MV-4-11 (cell line): ENCODE measurements at places on chromosomes 2 and 18.
A peak's percentile ranks its signal among the peaks of the same experiment; 100 is the strongest.

- DNase-seq: no peak
Observed at GRCh38 chr2:32701806-32702205, 74.0 kb downstream of the TTC27 start.

DNA sequence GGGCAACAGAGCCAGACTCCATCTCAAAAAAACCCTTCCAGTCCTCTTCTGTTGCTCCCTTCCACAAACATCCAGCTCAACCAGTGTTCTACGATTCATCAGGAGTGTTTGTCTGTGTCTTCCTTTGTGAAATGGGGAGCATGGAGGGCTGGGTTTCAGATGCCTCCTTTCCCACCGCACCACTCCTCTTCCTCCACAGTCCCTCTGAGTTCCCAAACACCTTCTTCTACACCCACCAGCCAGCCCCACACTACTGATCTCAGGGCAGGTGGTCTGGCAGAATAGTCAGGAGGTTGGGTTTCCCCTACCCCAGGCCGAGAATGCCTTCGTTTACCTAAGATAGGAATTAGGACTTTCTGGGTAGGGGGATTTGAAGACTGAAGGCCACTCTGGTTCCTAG lies 36.9 kb downstream of the NGEF start:
- no peak for DNase-seq

DNA sequence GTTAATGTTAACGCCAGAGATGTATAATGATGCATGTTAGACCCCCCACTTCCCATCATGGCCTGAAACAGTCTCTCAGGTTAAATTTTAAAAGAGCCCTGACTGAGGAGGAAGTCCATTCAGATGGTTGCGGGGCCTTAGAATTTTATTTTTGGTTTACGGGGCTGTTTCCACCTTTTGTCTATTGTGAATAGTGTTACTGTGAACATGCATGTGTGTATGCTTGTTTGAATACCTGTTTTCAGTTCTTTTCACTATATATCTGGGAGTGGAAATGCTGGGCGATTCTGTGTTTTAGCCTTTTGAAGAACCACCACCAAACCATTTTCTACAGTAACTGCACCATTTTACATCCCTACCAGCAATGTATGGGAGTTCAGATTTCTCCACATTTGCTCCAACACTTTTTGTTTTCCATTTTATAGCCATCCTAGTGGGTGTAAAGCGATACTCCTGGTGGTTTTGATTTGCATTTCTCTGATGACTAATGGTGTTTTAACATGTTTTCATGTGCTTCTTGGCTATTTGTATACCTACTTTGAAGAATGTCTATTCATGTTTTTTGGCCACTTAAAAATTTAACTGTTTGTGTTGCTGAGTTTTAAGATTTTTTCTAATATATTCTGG lies 133.0 kb downstream of the MYO3B start:
- DNase-seq: no peak

DNA sequence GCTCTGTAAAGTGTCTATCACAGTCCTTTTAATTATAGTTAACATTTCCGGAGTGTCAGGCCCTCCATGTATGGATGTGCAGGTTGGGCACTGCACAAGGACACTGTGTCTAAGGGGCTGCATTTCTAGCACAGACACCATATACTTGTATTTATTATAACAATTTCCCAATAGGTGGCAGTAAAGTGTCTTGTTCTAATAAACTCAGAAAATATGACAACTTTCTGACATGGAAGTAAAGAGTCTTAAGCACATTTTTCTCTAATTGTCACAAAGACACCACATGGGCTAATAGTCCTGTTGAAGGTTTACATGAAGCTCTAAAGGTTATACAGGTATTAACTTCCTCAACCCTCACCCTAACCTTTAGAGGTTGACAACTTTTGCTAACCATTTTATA lies 156.6 kb downstream of the DYSF start:
- peak; percentile 43 for DNase-seq

DNA sequence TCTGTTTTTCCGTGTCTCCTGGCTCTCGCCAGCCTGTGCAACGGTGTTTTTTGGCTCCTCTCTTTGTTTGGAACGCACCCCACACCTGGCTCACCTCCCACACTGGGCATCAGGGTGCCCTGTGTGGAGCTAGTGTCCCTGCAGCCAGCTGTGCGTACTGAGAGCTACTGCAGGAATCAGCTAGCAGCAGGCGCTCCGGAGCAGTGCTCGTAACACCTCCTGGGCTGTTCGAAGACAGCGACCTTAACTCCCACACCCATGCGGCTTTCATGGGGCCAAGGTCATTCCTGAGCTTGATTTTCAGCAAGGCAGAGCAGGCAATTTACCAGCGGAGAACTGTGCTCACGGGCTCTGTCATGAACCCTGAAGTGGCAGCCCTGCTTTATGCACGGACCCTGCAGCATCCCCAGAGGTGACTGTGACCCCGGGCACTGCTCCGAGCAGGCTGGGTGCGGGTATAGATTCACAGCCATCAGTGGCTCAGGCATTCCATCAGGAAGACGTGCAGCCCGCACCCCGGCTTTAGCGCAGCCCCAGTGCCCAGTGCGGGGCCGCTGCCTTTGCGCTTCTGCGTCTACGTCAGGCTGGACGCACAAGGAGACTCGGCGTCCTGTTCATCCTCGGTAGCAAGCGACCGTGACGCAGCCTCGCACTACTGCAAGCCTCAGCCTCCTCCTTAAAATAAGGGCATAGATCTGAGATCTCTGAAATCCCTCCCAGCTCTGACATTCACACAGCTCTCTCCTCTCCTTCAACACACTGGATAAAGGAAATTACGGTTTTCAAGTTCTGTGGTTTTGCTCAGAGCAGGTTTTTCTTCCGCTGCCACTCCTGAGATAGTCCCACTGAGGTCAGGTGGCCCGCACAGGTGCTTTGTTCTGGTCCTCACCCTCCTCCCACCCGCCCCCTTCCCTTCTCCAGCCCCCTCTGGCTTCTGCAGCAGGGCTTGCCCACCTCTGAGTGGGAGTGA lies 58.2 kb downstream of the ADI1 start:
- no peak for DNase-seq

DNA sequence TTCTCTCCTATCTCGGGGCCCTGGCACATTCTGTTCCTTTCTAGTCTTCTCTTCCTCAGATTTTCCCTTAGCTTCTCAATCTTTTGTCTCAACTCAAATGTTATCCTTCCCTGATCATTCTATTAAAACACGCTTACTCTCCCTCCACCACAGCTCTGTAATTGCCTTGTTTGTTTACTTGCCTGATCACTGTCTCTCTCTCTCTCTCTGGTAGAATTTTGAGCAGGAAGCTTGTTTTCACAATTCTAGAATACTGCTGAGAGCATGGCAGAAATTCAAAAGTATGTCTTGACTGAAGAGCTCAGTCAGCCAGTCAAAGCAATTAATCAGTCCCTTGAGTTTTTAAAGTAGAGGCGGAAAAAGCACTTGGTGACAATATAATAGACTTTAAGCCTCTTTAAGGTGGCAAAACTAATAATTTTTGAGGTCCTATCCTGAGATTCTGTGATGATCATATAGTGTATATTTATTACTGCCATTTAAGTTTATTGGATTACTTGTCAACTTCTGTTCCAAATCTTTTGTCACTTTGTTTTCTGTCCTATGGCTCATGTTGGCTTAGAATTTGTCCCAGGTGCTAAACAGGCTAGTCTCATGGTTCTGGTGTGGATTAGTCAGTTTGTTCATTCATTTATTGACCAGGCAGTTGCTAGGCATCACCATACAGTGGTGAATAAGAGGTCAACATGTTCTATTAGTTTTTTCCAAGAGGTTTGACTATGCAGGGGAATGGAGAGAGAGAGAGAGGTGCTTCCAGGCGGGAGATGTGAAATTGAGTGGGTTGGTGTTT lies 2.3 kb downstream of the PSMD1 start:
- DNase-seq: no peak

DNA sequence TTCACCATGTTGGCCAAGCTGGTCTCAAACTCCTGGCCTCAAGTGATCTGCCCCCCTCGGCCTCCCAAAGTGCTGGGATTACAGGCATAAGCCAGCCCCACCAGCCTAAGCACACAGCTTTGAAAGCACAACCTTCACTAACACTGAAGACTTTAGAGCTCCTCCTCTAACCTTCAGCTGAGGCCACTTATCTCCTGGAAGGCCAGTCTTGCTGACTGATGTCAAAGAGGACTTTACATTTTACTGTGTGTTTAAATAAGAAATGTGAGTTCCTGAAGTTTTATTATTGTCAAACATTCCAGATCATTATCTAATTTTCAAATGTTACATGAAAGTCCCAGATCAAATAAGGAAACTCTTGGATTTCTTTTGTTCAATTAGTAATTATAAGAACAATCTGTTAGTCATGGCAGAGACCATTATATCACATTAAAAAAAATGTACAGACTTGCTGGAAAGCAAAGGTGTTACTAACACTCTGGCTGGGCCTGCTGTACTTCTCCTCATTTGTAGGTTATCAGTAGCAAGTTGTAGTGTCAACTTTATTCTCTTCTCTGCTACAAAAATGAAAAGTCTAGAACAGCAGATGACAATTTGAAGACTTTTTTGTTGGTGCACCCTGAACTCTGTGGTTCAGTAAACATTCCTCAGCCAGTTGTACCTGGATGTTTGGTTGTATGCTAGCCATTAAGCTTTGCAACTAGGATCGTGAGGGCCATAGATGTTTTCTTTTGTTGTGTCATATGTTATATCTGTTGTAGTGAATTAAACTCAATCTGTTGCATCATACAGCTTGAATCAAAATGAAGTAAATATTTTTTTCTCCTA lies 80.0 kb downstream of the AOX1 start:
- DNase-seq: no peak

DNA sequence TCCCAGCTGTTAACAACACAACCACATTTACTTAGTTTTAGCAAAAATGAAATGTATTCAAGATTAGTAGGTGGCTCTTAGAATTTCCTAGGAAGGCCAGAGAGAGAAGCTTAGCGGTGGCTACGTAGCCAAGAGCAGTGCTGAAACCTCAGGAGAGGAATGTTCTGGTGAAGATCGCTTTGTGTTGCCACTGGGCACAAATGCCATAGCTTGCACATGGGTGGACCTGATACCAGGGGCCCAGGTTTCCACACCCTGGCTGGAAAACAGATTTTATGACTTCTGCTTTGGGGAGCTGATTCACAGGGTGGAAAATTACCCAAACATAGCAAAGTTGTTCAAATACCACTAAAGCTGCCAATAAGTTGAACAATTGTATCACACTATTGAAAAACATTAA lies 43.4 kb downstream of the THUMPD2 start:
- no peak for DNase-seq

DNA sequence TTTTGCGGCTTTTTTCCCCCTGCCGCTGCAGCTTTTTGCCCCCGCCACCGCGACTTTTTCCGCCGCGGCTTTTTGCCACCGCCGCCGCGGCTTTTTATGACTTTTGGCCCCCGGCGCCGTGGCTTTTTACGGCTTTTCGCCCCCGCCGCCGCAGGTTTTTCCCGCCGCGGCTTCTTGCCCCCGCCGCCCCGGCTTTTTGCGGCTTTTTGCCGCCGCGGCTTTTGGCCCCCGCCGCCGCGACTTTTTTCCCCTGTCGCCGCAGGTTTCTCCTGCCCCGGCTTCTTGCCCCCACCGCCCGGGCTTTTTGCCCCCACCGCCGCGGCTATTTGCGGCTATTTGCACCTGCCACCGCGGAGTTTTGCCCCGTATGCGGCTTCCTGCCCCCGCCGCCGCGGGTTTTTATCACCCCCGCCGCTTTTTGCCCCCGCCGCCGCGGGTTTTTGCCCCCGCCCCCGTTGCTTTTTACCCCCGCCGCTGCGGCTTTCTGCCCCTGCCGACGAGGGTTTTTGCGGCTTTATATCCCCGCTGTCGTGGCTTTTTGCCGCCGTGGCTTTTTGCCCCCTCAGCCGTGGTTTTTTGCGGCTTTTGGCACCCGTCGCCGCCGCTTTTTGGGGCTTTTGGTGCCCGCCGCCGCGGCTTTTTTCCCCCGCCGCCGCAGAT lies 2750.9 kb downstream of the RPIA start:
- no peak for DNase-seq

- DNase-seq: no peak
Observed at GRCh38 chr2:178998539-178998938, 51.4 kb downstream of the CCDC141 start.

DNA sequence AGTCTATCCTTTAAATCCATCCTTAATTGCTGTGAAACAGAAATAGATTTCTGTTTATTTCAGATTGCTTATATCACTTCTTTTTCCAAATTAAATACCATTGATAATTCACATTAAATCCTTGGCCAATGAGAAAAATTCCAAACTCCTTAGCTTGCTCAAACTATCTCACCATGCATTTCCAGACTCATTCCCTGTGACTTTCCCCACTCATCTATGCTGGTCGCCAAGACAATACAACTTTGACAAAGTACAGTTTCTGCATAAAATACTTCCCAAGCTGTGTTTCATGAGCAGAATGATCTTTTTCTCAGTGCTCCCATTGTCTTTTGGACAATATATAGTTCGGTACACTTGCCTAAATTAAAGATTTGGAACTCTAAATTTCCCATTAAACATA lies 575.6 kb downstream of the CPS1 start:
- DNase-seq: no peak

GRCh38 chr18:3625742-3626091 lies 175.7 kb downstream of the TGIF1 start:
- DNase-seq: no peak

- DNase-seq: no peak
Observed at GRCh38 chr2:201973305-201973928, 60.2 kb upstream of the FZD7 start.

GRCh38 chr2:71944183-71944550 lies 203.5 kb downstream of the CYP26B1 start:
- DNase-seq: no peak

- DNase-seq: no peak
Observed at GRCh38 chr2:48205137-48205798, 299.0 kb upstream of the FBXO11 start.
